Activated naive CD8-positive, alpha-beta T cell treated with anti-CD3 and anti-CD28 coated beads, Interleukin-2, amount 10 ng/mL, durations not matched to agents 7 days and 5 days (primary cell): ENCODE measurements at places on chromosomes 13 and 19. TPM values are rescaled to one million over a fixed set of nuclear protein-coding genes. Genes with fewer than 3 reads are reported as not detected.

DNA sequence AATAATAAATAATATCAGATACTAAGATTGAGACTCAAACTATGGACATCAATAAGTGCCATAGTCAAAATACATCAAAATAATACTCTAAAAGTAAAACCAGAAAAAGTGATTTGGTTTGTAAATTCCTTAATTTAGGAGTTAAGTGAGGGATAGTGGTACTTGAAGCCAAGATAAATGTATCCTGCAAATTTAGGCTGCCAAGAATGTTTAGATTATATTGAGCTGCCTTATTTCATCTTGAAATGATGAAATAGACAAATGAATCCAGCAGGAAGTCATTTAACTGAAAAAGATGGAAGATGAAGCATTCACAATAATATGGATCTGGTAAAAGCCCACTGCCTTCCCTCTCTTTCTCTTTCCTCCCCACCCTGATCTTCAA, 112.3 kb downstream of the LRCH1 start:
- DNase-seq = no peak
- H3K4me1 ChIP-seq = peaks cover 44% of the 10 kb centered on the region
- H3K27me3 ChIP-seq = no peaks in the 10 kb centered on the region

GRCh38 chr13:28981530-28981929, 161.4 kb downstream of the MTUS2 start:
- H3K27ac ChIP-seq = no peak overlapping the region
- peaks cover 4% of the 10 kb centered on the region for H3K27me3 ChIP-seq
- no peak overlapping the region for H3K4me3 ChIP-seq
- no peak for DNase-seq

GRCh38 chr19:14450168-14450874, 17.2 kb downstream of the PKN1 start:
- H3K27me3 ChIP-seq = no peaks in the 10 kb centered on the region
- H3K36me3 ChIP-seq = peaks cover 44% of the 10 kb centered on the region
- DNase-seq = peak; percentile 68
- H3K27ac ChIP-seq = no peak overlapping the region

DNA sequence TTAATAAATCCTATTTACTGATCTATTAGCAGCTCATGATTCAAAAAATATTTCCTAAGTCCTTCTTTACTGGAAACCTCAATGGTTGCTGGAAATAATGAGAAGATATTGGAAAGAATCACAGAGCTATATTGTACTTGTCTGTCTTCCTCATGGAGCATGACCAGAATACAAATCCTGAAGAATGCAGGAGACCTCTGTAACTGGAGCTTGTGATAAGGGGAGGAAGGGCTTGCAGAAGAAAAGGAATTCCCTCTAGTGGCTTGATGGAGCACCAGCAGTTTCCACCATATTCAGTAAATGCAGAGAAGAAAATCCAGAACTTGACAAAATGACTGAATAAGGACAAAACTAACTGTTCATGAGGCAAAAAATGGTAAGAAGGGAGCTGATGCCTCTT, 1333.1 kb downstream of the EFNB2 start:
- no peak overlapping the region for H3K27ac ChIP-seq
- no peak for DNase-seq
- peaks cover 2% of the 10 kb centered on the region for H3K27me3 ChIP-seq
- H3K4me1 ChIP-seq = no peaks in the 10 kb centered on the region

GRCh38 chr13:55654243-55654642, 1486.5 kb upstream of the PRR20A start:
- no peak overlapping the region for H3K4me3 ChIP-seq
- no peaks in the 10 kb centered on the region for H3K36me3 ChIP-seq
- H3K27ac ChIP-seq = no peak overlapping the region
- no peaks in the 10 kb centered on the region for H3K4me1 ChIP-seq

DNA sequence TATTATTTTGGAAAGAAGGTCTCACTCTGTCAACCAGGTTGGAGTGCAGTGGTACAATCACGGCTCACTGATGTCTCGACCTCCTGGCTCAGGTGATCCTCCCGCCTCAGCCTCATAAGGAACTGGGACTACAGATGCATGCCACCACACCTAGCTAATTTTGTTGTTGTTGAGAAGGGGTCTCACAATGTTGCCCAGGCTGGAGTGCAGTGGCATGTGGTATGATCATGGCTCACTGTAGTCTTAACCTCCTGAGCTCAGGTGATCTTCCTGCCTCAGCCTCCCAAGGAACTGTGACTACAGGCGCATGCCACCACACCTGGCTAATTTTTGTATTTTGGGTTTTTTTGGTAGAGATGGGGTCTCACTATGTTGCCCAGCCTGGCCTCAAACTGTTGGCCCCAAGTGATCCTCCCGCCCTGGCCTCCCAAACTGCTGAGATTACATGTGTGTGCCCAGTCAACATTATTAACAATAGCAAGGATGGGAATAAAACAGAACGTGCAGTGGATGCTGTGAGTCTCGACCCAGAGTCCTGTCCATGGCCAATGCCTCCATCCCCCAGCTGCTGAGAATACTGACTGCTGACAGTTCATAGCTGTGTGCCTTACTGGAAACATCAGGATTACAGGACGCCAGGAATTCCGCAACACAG, 5.4 kb upstream of the MBD3L3 start:
- no peaks in the 10 kb centered on the region for H3K27me3 ChIP-seq
- H3K4me1 ChIP-seq = peaks cover 2% of the 10 kb centered on the region
- H3K36me3 ChIP-seq = peaks cover under 1% of the 10 kb centered on the region
- no peak overlapping the region for H3K27ac ChIP-seq
- DNase-seq = no peak

GRCh38 chr13:32790731-32791130, 204.5 kb downstream of the PDS5B start:
- H3K4me3 ChIP-seq = peak overlapping the region; percentile 70
- H3K27ac ChIP-seq = peak overlapping the region; percentile 94
- DNase-seq = no peak

DNA sequence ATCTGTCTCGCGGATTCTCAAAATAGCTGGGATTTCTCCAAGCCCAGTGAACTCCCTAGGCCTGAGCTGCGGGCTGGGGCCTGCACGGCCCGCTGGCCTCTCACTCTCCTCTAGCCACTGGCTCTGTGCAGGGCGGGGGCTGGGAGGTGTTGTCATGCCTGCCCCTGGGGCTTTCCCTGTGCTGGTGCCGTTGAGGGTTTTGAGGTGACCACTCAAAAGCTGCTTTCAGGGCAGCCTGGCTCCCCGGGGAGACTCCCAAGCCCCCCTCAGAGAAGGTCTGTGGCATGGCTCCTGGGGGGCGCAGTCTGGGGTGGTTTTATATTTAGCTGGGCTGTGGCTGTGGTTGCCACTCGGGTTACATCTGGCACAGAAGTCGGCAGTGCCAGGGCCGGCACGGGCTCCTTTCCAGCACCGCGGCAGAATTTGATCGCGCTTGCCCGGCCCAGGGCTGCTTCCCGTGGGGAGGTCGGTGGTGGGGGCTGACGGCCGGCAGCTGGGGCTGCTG, 10.0 kb downstream of the NDUFB7 start:
- H3K4me3 ChIP-seq = no peak overlapping the region
- DNase-seq = no peak
- peaks cover 4% of the 10 kb centered on the region for H3K4me1 ChIP-seq
- peak overlapping the region; percentile 42 for H3K27ac ChIP-seq

DNA sequence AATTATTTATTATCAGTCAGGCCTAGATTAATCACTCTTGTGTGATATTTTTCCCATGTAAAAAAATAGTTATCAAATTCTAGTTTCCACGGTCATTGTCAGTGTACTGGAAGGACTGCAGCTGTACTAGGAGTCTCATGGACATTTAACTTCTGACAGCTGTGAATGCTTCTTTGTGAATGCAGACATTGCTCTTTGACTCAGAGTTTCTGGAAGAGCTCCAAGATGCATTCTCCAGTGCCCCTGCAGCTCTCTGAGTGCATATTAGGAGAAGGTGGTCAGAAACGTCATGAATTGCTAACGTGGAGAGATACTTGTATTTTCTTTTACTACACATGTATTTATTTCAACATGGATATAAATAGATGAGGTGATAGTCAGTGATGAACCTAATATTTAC, 9.7 kb upstream of the SLITRK5 start:
- no peak overlapping the region for H3K4me3 ChIP-seq
- H3K36me3 ChIP-seq = no peaks in the 10 kb centered on the region

TTC9B gene
- total RNA-seq = not detected

PCP2 gene
- total RNA-seq = 4.8 TPM

DNA sequence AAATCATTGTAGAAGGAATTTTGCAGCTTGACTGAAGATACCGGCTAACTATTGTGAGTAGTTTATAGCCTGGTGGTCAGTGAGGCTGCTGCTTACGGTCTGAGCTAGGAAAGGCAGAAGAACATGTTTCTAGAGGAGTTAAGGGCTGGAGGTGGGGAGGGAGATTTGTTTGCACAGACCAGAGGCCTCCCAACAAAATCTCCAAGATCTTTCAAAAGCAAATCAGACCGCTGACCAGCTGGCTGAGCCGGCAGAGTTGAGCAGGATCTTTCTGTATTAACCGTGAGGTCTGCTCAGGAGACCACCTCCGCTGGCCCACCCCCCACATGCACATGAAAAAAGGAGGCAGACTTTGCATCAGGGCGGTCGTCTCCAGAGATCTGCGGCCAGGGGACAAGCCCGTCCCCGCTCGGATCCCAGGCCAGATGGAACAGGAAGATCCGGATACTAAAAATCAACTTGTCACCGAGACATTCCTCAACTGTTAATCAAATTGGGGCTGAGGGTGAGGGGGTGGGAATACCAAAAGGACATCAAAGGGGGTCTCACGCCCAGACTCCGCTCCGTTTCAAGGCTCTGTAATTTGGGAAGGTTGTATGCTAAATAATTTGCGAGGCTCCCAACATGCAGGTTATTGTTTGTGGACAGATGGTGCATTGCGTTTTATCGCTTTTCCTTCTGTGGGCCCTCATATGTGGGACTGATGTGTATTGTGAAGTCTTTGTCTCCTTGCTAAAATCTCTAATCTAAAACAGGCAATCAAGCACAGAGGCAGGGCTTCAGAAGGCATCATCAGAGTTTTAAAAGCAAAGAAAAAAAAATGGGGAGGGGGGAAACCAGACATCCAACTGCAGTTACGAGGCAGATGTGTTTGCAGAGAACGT, 319.0 kb downstream of the ZNF536 start:
- peaks cover 41% of the 10 kb centered on the region for H3K27me3 ChIP-seq
- no peak for DNase-seq
- no peak overlapping the region for H3K4me3 ChIP-seq
- no peak overlapping the region for H3K27ac ChIP-seq
- no peaks in the 10 kb centered on the region for H3K36me3 ChIP-seq
